ENCODE measurements at places on chromosomes 16 and 17.
A peak's percentile ranks its signal among the peaks of the same experiment; 100 is the strongest.

DNA sequence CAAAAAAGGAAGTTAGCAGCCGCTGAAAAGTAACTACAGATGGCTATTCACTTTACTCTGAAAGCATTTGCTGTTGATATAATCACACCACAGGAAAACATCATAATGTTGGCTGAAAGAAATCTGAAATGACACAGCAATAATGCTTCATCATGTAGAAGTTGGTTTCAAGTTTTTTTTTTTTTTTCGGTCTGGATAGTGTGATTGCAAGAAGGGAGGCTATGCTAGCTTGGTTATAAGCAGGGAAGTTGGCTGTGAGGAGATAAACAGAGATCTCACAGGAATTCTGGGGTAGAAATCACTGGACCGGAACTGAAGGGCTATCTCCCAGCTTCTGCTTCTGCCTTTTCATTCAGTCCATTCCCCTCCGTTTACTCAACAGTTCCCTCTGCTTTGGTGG is 57.9 kb downstream of the MYO1D start:
- DNase-seq, result no peak

DNA sequence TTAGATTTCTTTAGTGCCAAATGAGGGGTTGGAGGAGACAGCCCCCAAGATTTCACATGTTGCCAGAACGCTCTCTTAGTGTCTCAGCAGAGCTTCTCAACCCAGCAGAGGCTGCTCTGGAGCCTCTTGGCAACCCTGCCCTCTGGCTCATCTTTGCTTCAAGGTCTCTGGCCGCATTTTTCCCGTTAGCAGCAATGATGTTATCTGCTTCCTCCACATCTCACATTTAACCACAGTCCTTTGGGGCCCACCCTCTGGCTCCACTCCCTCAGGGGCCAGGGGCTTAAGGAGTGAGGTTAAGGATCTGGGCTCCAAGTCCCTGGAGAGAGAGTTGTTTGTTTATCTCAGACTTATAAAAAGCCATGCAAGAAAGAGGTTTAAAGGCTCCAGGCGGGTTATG is 3.3 kb upstream of the XYLT1 start:
- DNase-seq, result no peak

DNA sequence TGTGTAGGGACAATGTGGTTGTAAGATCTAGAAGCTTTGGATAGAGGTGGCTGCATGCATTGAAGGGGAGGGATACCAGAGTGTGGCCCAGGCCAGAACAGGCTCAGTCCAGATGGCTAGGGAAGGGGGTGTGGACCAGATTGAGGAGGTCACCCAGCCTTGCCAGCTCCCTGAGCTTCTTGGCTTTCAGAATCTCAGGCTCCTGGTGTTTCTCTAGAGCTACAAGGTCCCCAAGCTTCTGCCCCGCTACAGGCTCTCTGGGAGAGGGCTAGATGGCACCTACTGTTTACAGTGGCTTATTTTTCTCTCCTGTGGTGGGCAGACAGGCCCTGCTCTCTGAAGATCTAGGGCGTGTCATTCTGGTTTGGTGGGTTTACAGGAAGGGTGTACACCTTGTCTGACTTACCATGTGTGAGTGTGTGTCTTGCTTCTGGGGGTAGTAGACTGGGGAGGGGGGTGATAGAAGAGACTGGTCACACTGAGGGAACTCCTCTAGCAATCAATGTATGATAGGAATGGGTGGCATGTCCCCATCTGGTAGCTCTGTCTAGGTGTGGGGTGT is 1.1 kb downstream of the RARA start:
- DNase-seq, result no peak

- DNase-seq, result peak; percentile 89
Measured at GRCh38 chr16:29029168-29029994, 44.5 kb downstream of the LAT start.

DNA sequence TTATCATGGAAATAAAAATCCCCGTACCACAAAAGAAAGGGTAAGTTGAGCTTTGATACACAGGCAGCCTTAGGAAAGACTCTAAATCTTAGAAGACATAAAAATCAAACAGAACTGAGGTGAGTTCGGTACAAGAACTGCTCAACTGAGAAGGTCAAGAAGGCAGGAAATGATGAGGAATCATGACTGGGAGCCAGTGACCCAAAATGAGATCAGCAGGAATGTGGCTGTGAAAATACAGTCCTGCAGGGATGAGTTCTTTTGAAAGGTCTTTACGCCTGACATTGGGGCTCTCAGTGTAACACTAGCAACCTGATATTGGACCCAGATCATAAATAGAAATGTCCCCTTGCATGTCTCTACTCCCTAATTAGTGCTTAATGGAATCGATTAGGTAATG is 56.3 kb upstream of the CDH11 start:
- DNase-seq, result no peak

DNA sequence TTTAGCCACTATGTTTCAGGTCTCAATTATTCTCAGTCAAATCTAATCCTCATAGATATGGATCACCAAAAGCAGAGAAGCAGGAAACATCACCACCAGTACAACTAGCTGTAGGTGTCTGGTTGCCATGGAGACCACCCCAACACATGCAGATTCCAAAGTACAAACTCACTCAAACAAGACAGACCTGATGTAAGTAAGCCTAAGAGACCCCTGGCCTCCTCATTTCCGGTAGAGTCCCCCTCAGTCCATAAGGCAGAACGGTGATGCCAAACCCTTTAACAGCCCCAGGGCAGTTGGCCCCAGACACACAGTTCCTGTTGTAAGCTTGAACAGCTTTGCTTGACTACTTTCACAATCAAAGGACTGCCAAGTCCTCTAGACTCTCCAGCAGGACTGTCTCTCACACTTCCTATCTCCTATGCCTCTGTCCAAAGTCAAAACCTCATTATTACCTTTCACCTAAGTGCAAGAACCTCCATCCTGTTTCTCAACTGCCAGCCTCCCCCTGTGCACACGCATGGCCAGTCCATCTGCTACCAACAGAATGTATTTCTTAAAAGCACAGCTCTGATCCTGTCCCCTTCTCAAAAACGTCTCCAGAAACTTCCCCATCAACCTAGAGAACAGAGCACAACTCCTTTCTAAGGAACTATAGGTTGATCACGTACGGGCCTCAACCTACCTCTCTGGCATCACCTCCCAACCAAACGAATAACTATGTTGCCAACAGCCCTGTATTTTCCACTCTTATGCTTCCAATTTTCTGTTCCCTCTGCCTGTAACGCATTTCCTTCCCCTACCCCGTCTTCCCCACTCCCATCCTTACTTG is 23.9 kb downstream of the SLC39A11 start:
- no peak for DNase-seq

- DNase-seq, result no peak
Measured at GRCh38 chr16:74268372-74268782, 28.2 kb upstream of the PSMD7 start.

DNA sequence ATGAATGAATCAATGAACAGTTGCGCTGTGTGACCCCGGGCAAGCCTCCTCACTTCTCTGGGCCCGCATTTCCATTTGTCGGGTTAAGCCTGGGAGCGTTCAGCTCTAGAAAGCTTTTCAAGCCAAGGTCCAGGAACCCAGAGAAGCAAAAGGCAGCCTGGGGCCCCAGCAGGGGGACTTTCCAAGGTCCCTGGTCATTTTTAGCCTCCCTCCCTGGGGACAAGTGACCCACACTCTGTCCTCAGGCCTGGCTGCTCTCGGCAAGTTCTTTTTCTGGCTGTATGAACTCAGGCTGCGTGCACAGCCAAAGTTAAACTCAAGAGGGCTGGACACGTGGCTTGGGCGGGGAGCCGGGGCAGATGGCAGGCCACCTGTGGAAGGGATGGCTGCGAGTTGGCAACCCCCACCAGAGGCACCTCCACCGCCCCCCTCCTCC is 41.4 kb upstream of the CIBAR2 start:
- DNase-seq, result no peak

DNA sequence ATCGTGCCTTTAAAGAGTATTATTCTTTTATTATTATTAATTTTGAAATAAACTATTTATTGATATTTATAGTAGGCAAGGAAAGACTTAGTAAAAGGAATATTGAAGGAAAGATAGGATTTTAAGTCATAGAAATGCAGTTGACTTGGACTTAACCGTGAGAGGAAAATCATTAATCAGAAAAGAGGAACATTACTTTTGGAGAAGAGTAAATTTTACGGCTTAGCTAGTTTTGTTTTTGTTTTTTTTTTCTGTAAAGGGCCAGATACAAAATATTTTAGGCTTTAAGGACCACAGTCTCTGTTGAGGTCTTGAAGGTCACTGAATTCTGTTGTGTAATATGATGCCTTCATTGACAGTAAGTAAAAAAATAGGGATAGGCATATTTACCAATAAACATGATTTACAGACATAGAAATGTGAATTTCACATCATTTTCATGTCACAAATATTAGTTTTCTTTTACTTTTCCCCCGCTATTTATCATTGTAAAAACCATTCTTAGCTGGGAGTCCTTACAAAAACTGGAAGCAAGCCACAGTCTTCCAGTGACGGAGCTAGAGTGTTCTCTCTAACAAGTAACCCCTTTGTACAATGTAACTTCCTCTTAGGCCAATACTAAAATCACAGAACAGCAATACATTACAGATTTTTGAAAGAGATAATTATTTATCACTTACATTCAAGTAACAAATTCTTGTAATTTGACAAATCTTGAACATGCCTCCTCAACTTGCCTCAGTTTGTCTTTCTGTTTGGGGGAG is 2.3 kb upstream of the KCNJ16 start:
- no peak for DNase-seq

DNA sequence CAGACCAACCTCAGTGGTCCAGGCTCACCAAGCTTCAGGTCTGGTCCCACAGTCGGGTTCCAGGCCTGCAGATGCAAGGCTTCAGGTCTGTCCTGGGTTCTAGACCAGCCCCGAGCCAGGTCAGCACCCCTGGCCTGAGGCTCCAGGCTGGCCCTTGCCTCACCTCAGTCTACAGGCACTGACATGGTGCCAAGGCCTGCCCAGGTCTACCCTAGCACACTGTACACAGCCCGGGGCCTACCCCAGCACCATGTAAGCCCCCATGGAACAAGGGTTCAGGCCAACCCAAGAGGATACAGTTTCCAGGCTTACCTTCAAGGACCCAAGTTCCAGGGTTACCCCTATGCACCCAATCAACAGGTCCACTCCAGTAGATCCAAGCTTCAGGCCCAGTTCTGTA is 26.8 kb downstream of the ZFP1 start:
- DNase-seq, result no peak

- no peak for DNase-seq
Measured at GRCh38 chr16:3444032-3444388, 530 bp downstream of the NAA60 start.

GRCh38 chr16:71542377-71542776 is 16.2 kb downstream of the CHST4 start:
- DNase-seq, result no peak

DNA sequence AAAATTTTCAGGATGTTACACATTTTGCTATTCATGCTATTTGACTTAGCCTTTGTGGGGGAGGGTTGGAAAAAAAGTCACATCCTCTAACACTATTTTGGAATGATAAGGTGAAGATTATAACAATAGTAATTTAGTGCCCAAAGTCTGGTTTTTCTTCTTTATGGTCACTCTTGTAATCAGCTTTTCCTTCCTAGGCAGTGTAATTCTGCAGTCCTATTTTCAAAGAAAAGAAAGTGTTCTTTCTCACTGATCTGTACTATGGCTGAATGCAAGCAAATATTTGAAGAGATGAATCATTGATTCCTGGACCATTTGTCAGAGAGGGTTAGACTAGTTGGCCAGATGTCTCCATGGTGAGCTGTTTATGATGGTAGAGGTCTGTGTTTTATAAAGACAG is 8.4 kb downstream of the RSPRY1 start:
- no peak for DNase-seq

DNA sequence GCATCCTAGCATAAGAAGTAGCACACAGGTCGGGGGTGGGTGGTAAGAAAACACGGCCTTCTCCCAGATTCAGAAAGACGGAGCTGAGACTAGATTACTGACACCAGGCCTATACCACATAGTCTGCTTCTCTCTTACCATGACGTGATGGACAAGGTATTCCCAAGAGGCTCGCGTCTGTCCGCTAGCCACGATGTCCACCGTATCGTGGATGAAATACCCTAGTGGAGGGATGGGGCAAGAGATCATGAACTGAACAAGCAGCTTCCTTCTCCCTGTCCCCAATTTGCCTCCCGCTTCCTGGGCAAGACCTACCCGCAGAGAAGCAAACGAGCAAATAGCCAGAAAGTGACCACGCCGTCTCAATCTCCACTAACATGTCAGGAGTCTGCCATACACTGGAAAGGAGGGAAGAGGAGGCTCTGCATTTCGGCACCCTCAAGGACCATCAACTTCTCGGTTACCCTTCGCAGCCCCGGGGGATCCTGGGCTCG is 820 bp downstream of the TLCD1 start:
- DNase-seq, result no peak

- no peak for DNase-seq
Measured at GRCh38 chr16:5252791-5253190, 155.2 kb upstream of the EEF2KMT start.

DNA sequence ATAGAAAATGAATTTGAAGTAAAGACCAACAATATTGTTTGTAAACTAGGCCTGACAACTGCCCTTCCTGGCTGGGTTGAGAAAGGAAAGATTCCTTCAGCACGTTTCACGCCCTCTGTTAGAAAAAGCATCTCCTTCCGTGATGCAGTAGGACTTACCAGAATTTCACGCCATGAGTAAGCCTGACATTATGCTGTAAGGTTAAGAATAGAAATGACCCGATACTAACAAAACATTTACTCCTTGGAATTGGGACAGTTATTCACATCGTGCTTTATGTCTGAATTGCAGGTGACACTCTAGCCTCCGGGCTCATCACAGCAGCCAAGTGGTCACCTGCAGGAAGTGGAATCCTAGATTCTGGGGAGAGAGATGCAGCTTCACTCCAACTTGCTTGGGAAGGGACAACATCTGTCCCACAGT is 17.5 kb downstream of the MARCHF10 start:
- no peak for DNase-seq

DNA sequence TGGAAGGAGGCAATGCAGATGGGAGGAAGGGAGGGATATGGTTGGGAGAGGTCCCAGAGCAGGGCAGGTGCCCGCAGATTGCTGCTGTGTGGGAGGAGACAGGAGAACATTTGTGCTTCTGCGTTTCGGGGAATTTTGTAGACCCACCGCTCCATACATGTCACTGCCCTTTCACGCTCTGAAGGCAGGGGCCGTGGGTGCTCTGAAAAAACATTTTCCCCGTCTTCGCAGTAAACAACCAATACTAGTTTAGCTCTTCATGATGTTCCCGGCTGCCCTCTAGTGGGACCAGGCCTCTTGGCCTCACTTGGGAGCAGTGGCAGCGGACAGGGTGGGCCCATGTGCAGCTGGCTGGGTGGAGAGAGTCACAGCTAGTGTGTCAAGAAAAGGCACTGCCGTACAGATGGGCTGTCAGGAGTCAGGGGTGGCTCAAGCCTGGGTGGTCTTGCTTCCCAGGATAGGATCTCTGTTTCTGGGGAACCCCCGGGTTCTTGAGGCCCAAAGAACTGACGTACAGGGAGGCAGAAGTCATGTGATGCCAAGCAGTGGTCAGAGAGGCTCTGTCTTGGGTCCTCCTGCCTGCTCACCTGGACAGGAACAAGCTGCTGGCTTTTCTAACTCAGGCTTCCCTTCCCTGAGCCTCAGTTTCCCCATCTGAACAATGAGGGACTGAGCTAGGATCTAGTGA is 46.5 kb upstream of the CPNE2 start:
- DNase-seq, result peak; percentile 35

- DNase-seq, result no peak
Measured at GRCh38 chr16:82884320-82884898, 257.6 kb downstream of the CDH13 start.
